Stimulated activated CD8-positive, alpha-beta memory T cell treated with anti-CD3 and anti-CD28 coated beads, Interleukin-7, amount 100 ng/mL, for 1 hour (primary cell): ENCODE measurements at places on chromosomes 5 and 9.

GRCh38 chr5:41747301-41747700 lies 122.9 kb downstream of the OXCT1 start:
- no peak for DNase-seq

DNA sequence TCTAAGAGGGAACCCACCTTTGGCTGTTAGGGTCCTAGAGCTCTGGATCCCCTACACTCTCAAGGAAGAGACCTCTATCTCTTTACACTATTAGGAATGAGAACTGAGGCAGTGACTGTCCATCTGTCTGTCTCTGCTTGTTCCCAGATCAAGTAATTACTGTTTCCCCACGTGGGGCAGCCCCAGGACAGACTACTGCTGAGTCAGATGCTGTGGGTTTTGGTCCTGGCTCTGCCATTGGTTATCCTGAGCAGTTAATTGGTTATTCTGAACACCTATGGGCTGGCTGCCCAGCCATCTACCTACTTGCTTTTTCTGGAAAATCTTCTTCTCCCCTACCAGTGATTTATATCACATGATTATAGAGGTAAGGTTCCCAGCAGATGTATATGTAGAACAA lies 33.3 kb downstream of the FBXO10 start:
- DNase-seq = no peak

DNA sequence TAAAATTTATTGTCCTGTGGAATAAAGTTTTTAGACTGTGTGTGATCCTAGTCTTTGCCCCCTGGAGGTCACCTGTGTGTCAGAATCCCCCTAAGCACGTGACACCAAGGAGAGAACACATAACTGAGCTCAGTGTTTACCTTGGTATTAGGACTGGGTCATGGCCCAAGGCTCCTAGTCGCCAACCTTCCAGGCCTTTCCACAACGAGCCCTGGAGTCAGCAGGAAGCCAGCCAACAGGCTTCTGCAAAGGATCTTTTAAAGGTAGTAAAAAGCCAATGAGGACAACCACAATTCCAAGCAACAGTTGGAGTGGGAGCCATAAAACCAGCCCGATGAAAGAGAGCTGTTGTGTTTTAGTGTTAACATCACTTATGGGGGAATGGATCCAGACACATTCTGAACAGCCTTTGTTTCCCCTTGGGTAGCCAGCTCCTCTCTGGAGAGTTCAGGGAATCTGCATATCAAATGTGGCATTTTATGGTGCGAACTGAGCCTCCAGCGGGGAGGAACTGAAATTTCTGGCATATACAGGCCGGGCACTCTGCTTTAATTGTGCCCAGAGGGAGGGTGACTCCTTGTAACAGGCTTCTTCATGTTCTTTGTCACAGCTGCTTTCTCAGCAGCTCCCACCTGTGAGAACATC lies 239.9 kb downstream of the FSTL4 start:
- DNase-seq = no peak

DNA sequence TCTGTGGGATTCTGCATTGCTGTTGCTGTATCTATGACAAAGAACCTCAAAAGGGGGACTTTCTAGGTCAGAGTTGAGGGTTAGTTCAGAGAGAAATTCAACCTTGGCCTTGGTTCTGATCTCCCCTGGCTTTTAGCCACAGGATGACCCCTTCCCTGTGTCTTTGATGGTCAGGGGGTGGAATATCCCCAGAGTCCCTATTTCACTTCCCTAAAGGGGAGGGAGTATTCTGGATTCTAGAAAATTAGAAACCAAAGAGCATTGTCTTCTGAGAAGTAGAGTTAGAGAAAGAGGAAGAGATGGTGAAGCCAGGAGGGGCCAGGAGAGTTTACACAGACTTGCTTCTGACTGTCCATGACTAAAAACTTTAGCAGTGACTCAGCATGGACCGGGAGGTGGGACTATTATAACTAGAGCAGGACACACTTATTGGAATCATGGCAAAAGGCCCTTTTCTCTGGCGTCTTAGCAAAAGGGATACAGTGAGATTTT lies 56.2 kb upstream of the LPAR1 start:
- DNase-seq = no peak

GRCh38 chr5:146620031-146620668 lies 104.2 kb upstream of the GPR151 start:
- DNase-seq = no peak

GRCh38 chr5:766666-767431 lies 17.7 kb downstream of the ZDHHC11B start:
- no peak for DNase-seq

GRCh38 chr5:142388696-142389095 lies 63.9 kb upstream of the SPRY4 start:
- DNase-seq = no peak

DNA sequence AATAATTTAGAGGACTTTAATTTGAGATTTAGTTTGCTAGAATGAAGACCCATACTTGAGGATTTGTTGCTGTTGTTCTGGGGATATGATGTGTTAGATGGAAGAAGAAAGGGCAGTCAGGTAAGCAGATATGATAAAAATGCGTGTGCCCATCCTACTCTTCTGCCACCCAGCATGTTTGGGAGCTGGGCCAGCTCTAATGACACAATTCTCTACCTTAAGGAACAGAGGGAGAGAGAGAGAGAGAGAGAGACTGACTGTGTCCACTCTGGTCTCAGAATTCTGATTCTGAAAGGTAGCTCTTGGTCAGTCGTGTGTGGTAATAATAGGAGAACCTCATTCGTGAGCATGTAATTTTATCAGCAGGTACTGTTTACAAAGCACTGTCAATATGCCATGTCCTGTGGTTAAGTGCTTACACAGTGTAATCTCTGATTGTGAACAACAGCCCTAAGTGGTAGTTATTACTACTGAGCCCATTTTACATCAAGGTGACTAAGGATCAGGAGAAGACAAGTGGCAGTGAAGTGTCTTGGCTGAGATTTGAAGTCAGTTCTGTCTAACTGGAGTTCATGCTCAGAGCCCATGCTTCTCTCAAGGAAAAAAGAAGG lies 307.4 kb upstream of the SEMA6A start:
- DNase-seq = no peak
